Suppressor macrophage treated with lipopolysaccharide for 1 hour (primary cell): ENCODE measurements at places on chromosomes 6 and 20.

- DNase-seq = no peak
Observed at GRCh38 chr20:56368351-56369134, 9.8 kb downstream of the FAM210B start.

GRCh38 chr6:170018422-170018935 is 267.1 kb downstream of the ERMARD start:
- DNase-seq = no peak

DNA sequence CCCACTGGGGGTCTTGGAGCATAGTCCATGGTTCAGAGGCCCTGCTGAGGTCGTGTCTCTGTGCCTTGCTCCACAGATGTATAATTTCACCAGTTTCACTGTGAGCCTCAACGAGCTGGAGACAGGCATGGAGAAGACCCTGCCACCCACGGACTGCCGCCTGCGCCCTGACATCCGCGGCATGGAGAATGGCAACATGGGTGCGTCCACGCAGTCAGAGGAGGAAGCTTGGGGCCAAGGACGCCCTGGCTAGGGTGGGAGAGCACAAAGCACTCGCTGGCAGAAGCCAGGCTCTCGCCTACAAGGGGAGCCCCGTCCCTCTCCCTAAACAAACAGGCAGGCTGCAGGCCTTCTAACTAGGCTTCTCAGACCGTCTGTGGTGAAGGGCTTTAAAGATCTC is 13.7 kb upstream of the ADRM1 start:
- no peak for DNase-seq

- no peak for DNase-seq
Observed at GRCh38 chr20:50146214-50146613, 7.3 kb downstream of the PEDS1 start.

GRCh38 chr6:144952456-144953240 is 667.5 kb downstream of the UTRN start:
- DNase-seq = no peak

DNA sequence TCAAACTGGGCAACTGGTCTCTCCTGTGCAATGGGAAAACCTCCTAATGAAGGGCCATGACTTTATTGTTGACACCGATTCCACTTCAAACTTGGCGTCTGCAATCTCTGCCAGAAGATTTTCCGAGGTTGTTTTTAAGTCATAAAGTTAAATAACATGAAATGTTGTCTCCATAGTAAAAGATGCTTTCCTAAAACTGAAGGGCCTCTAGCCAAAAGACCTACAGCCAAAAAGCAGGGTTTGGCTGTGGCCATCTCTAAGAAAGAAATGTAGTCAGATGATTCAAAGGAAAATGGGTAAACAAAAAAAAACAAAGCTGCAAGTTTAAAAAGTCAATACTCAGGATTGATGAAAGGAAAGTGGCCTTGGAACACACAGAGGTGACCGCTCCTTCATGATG is 14.1 kb downstream of the CD93 start:
- DNase-seq = no peak

DNA sequence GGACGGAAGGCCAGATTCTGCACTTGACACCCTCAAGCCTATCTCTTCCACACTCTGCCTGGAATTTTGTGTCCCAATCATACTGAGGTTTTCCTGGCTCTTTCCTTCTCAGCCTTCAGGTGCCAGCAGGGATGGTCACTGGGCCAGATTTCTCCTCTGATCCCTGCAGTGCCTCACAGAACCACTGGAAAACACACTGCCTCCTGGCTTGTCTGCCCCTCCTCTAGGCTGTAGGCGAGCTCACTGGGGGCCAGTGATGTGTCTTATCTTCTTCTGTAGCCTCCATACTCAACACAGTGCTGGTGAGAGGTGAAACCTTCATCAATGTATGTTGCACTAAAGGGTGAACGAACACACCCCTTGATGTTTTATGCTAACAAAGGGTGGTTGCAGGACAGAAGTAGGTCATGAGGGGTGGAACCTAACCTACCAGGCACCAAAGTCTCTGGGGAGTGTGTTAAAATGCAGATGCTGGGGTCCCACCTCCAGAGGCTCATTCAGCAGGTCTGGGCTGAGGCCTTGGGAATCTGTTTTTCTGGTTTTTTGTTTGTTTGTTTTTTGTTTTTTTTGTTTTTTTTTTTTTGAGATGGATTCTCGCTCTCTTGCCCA is 80.3 kb downstream of the CDH26 start:
- DNase-seq = no peak

GRCh38 chr20:57000441-57000968 is 265.9 kb downstream of the BMP7 start:
- DNase-seq = no peak

GRCh38 chr6:153623496-153623895 is 415.5 kb upstream of the OPRM1 start:
- no peak for DNase-seq

- DNase-seq = no peak
Observed at GRCh38 chr6:98352348-98352747, 482.0 kb upstream of the POU3F2 start.

DNA sequence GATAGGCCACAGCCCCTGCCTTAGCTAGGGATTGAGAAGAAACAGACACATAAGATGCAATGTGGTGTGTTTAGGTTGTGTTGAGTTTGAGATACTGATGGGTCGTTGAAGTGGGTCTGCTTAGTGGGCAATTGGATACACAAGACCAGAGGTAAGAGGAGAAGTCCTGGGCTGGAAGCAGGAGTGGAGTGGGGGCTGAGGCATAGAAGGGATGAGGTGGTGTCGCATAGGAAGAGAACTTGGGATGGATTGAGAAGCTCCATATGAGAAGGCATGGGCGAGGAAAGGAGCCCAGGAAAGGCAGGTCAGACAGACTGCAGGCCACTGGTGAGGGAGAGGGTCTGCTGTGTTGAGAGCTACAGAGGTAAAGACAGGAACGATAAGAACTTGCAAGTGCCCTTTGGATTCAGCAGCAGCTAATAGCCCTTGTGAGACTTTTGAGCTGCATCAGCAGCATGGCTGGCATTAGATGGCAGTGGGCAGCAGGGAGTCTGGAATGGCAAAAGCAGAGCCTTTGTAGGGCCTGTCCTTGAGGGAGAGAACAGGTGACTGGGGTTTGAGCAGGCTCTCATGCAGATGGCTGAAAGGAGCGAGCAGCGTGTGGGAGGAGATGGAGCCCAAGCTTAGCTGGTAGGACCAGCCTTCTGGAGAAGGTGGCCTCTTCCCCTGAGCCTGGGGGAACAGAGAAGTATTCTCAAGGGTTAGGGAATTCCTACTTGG is 33.2 kb downstream of the PLCG1 start:
- DNase-seq = no peak

GRCh38 chr20:49424536-49424935 is 57.9 kb downstream of the KCNB1 start:
- DNase-seq = no peak

DNA sequence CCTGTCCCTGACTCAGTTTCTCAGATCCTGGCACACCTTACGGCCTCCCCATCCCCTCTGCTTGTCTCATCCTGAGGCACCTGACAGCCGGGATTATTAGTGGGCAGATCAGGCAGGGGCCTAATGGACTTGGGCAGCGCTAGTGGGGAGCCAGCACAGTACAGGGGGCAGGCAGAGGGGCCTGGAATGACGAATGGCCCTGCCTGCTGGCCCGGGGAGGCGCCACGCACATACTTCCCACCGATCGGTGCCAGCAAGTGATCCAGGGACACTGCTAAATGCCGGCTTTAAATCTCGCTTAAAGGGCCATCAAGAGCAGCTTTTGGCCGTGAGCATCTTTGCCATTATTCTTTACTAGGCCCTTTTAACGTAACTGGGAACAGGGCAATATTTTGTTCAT is 188.4 kb downstream of the DHX35 start:
- DNase-seq = no peak

- DNase-seq = peak; percentile 55
Observed at GRCh38 chr6:131532580-131533039, 40.4 kb upstream of the ARG1 start.

- no peak for DNase-seq
Observed at GRCh38 chr6:6604566-6604965, 16.0 kb downstream of the LY86 start.

DNA sequence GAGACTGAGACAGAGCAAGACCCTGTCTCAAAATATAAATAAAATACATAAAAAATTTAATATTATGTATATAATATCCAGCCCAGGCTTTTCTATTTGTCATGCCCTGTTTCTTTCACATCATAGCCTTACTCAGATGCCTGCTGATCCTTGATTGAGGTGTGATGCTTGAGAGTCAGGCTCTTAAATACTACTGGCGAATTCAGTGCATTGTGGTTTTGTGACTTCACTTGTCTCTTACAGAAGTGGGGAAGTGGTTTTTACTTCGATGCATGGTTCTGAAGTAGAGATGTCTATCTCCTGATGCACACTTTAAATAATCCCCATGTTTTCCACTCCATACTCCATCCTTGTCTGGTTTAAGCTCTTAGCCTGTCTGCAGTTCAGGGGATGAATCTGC is 29.1 kb downstream of the ASXL1 start:
- peak; percentile 8 for DNase-seq
